ENCODE measurements at places on chromosomes 3 and 15.

- no peak for DNase-seq
Observed at GRCh38 chr3:61535826-61536225, 25.5 kb upstream of the PTPRG start.

GRCh38 chr3:52432225-52432624 lies 12.7 kb downstream of the SEMA3G start:
- no peak for DNase-seq

DNA sequence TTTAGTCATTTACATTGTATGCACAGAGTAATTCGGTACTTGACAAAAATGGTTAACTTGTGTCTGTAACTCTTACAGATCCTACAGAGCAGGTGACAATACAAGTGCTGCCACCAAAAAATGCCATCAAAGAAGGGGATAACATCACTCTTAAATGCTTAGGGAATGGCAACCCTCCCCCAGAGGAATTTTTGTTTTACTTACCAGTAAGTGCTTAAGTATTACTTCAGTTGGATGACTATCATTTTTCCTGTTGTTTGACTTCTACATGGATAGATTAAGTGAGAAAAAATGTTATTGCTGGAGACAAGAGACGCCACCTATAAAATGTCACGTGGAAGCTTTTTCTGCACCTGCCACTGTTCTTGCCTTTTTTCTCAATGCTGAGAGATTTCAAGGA lies 173.2 kb downstream of the ALCAM start:
- DNase-seq: no peak

DNA sequence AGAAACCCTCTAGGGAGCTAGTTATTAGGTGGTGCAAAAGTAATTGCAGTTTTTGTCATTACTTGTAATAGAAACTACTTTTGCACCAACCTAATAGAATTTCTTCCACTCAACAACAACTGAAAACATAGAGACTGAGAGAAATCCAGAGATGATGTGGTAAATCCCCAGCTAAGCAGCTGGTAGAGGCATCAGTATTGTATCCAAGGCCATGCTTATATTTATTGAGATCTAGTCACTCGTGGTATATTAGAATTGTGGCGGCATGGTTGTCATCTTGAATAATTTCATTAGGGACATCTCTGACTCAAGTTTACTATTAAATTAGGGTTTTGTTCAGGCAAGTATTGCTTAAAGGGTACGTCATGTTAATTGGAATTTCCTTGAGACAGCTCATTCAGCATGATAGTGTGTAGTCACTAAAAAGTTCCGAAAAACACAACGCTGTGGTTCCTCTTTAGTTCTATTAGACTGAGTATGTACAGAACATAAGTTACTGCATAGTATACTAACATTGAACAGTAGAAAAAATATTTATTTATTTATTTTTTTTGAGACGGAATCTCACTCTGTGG lies 35.3 kb downstream of the PAK2 start:
- DNase-seq: peak; percentile 79

- no peak for DNase-seq
Observed at GRCh38 chr3:129046732-129047552, 13.6 kb upstream of the GP9 start.

DNA sequence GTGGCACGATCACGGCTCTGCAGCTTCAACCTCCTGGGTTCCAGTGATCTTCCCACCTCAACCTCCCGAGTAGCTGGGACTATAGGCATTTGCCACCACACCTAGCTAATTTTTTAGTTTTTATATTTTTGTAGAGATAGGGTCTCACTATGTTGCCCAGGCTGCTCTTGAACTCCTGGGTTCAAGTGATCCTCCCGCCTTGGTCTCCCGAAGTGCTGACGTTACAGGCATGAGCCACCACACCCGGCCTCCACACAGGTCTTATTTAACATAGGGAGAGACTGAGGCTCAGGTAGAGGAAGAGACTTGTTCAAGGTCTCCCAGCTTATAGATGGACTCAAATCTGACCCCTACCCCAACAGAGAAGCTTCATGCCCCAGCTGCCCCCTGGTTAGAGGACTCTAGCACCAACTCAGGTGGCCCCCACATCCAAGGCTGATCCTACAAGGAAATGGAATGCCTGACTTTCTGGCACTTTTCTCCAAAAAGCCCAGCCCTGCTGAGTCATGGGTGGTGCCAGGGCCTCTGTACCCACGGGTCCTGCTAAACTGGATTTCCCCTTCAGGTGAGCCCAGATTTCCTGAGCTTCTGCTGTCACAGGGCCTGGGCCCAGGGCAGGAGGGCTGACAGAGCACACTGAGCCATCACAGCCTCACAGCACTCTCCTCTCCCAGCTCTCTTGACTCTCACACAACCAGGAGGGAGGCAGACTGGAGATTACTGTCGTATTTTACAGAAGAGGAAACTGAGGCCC lies 5.6 kb downstream of the TMEM40 start:
- DNase-seq: peak; percentile 65

DNA sequence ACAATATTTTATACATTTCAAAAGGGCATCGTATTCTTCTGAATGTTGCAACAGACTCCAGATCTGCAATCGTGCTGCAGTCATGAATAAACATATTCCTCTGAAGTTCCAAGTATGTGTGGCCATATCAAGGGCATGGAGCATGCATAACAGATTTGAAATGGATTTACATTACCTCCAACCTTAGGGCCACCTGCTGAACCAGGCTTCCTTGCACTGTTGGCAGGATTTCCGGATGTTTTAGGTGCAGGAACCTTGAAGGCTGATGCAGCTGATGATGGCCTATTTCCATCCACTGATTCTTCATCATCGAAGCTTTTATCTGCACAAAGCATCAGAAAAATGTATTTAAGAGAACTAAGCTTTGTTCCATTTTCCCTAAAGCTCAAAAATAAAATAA lies 73.5 kb downstream of the CLASP2 start:
- DNase-seq: no peak

- DNase-seq: no peak
Observed at GRCh38 chr15:39472621-39473297, 108.1 kb upstream of the THBS1 start.

GRCh38 chr3:126053949-126054569 lies 29.9 kb downstream of the SLC41A3 start:
- no peak for DNase-seq

- DNase-seq: no peak
Observed at GRCh38 chr15:51718219-51718618, 19.2 kb downstream of the LYSMD2 start.

DNA sequence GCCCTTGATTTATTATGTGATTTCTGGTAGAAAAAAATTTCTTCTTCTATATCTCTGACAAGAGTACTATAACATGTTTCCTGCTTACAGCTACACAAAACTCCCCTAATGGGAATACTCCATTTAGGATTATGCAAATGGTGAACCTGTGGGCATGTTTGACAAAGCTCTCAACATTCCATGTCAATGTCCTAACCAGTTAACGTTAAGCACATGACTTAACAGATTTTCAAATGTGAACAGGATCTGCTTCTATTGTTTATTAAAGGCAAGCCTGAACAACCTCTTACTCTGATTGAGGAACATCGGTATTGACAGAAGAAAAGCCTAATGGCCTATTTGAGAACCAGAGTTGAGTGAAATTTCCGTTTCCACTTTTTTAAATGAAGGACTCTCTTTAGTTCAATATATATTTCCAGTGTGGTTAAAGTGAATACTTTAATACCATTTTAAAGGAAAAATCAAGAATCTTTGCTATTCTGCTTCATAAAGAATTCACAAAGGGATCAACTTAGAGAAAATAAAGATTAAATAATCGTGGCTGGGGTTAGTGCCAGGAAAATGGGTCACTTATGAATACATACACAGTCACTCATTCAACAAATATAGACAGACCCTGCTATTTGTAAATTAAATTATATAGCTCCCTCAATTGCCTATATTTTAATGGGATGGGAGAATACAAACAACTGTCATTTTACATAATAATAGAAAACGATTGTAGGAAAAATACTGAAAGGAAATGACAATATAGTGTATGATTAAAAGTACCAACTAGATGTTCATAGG lies 300.3 kb upstream of the CBLB start:
- no peak for DNase-seq

DNA sequence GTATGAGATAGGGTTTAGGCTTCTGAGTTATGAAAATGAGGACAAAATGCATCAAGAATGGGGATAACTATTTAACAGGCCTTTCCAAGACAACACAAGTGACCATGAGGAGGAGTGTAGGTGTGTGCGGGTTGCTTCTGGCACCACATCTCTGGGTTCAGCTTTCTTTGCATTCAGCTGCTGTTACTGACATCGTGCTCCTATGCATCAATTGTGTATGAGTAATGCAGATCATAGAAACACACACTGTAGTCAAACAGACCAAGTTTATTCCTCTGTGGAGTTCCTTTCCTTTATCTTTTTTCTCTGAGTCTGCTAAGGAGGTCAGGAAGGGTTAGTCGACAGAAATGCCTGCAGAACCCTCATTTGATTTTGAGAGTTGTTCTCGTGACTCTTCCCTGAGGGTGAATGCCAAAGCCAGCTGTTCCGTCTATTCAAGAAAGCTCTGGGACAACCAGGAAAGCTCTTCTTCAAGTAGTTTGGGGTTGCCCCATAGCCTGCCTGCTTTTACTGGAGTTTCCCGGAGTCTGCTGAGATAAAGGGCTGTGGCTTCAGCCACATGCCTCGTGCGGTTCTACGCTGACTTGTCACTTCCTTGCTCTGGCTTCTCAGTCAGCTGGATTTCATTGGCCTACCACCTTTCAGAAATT lies 136.7 kb upstream of the TLE3 start:
- no peak for DNase-seq

DNA sequence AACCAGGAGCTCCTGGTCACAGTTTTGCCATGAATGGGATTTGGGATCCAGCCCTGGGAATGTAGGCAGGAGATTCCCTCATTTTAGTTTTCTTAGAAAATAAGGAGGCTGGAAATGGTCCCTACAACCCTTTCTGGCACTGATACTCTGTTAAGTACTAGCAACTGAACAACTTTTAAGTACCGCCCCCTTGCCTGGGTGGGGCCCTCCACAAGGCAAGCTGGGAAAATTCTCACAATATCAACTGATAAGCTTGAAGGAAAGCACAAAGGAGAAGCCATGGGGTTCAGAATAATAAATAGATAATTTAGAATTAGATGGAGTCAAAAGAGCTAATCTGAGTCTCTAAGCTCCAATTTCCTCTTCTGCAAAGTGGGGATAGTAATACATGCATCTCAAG lies 4.2 kb upstream of the DGKG start:
- no peak for DNase-seq

GRCh38 chr15:31801152-31801551 lies 229.2 kb upstream of the CHRNA7 start:
- no peak for DNase-seq

GRCh38 chr3:42666577-42666998 lies 13.1 kb downstream of the ZBTB47 start:
- DNase-seq: no peak

DNA sequence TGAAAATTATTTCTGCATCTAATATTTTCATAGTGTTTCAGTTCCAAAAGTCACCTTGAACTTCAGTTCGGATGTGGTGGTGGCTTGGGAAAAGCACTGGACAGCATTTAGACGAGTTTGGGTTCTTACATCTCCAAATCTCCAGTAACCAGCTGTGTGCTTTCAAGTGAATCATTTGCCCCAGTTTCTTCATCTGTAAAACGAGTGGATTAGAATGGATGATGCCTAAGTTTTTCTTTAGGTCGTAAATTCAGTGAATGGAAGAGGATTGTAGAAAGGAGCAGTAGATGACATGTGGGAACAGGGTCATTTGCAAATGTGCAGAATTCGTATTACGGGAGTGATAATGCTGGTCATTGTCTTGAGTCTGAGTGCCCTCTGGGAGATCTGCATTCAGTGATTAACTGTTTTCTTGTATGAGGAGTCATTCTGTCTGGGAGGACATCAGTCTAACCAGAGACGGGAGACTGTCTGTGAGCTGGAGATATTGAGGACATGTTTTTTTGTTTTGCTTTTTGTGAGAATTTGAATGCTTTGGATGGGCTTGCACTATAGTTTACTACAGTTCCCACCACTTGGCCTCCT lies 641.6 kb upstream of the TBL1XR1 start:
- no peak for DNase-seq

DNA sequence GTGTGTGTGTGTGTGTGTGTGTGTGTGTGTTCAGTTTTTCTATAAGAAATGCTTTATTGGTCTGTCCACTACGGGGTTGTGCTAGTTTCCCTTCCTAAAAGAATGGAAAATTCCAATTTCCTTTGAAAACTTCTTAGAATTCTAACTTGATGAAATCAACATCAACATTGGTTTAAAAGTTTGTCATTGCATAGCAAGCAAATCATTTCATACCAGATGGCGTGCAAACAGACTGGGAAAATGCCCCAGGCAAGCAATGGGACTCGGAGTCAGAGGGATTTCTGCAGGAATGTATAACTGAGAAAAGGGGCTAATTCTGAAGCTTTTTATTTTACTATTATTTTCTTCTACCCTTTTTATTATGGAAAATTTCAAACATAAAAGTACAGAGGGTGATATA lies 13.1 kb upstream of the DYNC1LI1 start:
- DNase-seq: no peak

DNA sequence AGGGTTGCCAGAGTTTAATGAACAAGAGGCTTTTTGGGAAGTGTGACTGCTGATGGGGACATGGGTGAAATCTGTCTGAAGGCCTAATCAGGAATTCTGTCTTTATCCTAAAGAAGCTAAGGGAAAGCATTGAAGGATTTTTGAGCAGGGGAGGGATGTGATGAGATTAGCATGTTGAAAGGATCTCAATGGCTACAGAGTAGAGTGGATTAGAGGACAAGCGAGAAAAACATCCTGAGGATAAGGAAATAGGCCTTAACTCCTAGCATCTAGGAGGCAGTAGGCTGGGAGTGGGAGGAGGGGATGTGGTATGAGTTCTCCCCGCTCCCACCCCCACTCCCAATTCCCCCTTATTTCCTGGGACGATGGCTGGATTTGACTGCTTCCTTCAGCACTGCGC lies 35.1 kb upstream of the SNTN start:
- no peak for DNase-seq

DNA sequence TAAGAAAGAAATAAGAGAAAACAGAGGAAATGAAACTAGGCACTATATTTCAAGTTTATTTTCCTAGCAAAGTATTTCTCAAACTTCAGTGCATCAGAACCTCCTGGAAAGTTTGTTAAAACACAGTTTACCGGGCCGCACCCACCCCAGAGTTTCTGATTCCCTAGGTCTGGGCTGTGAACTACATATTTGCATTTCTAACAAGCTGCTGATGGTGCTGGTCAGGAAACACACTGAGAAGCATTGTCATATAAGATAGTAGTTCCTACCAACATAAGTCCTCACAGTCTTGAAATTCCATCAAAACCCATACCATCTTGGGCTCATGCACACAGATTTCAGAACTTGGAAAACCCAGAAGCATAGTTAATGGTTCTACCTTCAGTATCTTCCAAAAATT lies 8.3 kb downstream of the SLC9A9 start:
- DNase-seq: no peak

DNA sequence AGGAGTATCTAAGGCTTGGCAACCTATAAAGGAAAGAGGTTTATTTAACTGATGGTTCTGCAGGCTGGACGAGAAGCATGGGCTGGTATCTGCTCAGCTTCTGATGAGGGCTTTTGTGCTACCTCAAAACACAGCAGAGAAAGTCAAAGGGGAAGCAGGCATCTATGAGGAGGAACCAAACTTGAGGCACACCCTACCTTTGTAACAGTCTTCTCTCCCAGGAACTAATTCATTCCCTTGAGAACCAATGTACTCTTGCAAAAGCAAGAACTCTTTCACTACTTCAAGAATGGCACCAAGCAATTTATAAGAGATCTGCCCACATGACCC lies 109.0 kb downstream of the CGGBP1 start:
- DNase-seq: no peak
